ENCODE measurements at places on chromosomes 11 and 22. TPM values are rescaled to one million over a fixed set of nuclear protein-coding genes. Genes with fewer than 3 reads are reported as not detected.
A peak's percentile ranks its signal among the peaks of the same experiment; 100 is the strongest.

The CNIH2 gene
- 5.2 TPM for total RNA-seq

The CCDC116 gene
- not detected for total RNA-seq

The INPP5J gene
- 2.1 TPM for total RNA-seq

The APOBEC3G gene
- 1.3 TPM for total RNA-seq

GRCh38 chr11:66547662-66548009 lies 933 bp downstream of the ACTN3 start:
- H3K4me3 ChIP-seq, result no peak overlapping the region
- H3K27ac ChIP-seq, result no peak overlapping the region
- H3K27me3 ChIP-seq, result no peaks in the 10 kb centered on the region
- H3K4me1 ChIP-seq, result peaks cover 12% of the 10 kb centered on the region
- DNase-seq, result no peak

DNA sequence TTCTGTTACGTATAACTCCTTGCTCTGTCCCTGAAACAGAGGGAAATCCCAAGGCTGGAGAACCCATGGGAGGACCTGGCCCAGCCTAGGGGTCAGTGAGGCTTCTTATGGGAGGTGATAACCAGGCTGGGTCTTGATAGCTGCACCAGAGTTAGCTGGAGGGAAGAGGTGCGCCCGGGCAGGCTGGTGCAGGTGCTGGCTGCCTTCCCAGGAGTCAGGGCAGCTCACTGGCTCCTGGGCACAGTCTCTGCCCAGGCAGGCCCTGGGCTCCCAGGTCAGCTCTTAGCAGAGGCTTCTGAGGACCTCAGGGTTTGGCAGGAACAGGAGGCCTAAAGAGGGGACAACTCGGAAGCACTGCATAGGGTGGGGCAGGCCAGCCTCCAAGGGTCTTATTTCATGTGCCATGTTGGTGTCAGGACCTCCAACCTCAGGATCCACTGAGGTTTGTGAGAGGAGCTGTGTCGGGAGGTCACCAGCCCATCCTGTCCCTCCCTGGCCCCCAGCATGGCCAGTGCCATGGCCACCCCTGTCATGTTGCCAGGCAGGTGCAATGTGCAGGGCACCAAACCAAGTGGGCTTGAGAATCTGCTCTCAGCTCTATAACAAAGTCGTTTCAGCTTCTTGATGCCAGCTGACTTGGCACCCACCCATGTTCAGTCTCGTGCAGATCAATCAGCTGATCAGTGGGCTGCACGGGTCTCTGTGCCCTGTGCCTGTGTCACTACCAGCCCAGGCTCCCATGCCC lies 20.5 kb upstream of the CELSR1 start:
- H3K27me3 ChIP-seq, result no peaks in the 10 kb centered on the region
- no peak for DNase-seq
- no peak overlapping the region for H3K27ac ChIP-seq
- H3K4me3 ChIP-seq, result no peak overlapping the region

- H3K4me3 ChIP-seq, result no peak overlapping the region
- H3K27ac ChIP-seq, result no peak overlapping the region
- no peaks in the 10 kb centered on the region for H3K27me3 ChIP-seq
- no peaks in the 10 kb centered on the region for H3K4me1 ChIP-seq
- DNase-seq, result no peak
These were observed 10.2 kb downstream of the RTN4R start for GRCh38 chr22:20258021-20258299.

GRCh38 chr11:103779054-103779453 lies 257.4 kb upstream of the DDI1 start:
- peak; percentile 15 for DNase-seq
- H3K4me1 ChIP-seq, result no peaks in the 10 kb centered on the region
- no peaks in the 10 kb centered on the region for H3K36me3 ChIP-seq
- H3K4me3 ChIP-seq, result no peak overlapping the region
- no peak overlapping the region for H3K27ac ChIP-seq
- peaks cover 17% of the 10 kb centered on the region for H3K27me3 ChIP-seq

DNA sequence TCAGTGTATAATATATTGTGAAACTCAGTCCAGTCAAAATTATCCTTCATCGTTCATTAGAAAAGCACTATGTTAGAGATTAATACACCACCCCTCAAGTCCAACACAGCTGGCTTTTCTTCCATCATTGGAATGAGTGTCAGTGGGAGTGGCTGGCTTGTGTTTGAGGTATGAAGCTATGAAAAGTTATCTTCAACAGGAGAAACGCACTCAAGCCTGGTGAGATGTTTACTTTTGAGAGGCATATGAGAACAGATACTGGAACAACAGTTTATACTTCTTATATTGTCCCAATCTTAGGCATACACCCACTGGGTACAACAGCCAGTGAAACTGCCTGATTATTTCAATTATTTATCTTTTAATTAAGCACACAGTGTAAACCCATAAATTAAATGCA lies 34.3 kb downstream of the PLEKHB1 start:
- peaks cover 12% of the 10 kb centered on the region for H3K36me3 ChIP-seq
- H3K4me3 ChIP-seq, result no peak overlapping the region
- no peaks in the 10 kb centered on the region for H3K4me1 ChIP-seq
- DNase-seq, result no peak

DNA sequence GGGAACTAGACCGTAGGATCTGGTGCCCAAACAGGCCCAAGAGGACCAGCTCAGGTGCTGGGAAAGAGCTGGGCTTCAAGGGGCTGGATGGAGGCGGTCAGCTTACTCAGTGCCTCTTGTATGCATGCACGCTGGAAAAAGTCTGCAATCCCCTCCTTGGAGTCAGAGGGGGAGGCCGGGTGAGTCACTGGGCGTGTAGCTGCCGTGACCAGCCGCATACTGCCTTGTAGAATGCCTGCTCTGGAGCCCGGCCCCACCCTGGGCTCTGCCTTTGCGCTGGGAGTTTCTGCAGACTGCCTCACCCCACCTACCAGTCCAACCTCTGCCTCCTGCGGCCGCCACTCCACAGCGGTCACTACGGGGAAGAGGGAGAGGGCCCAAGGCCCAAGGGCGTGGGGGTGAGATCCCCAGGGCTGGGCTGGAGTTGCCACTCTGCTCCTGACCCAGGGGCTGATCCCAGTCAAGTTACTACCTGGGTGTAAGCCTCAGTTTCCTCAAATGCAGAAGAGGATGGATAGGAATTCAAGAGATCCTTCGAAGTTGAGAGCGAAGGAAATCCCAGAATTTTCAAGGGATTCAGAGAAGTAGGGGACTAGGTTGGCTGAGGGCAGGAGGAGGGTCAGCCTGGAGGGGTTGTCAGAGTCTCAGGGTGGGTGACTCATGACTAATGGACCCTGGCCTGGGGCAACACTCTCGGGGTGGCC lies 4.2 kb downstream of the MRGPRF start:
- no peaks in the 10 kb centered on the region for H3K36me3 ChIP-seq
- DNase-seq, result peak; percentile 95
- H3K27me3 ChIP-seq, result no peaks in the 10 kb centered on the region
- peak overlapping the region; percentile 50 for H3K27ac ChIP-seq
- no peak overlapping the region for H3K4me3 ChIP-seq

DNA sequence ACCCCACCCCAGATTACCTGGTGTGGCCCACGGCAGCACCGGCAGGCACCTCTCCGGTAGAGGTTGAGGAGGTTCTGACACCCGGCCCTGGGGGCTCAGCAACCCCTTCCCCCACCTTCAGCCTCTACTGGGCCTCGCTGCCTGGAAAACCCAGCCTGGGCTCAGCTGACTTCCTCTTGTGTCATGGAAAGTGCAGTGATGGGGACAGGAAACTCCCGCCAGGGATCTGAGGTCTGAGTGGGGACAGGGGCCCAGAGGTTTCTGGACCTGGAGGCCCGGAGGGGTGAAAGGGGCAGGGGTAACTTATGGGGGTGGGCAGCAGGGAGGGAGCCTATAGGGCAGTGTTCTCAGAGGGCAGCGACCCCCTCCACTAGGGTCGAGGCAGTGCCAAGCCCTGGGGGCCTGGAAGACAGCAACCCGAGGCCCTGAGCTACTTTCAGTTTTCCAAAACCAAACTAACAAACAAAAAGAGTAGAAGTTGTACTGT lies 10.0 kb upstream of the CD5 start:
- no peaks in the 10 kb centered on the region for H3K4me1 ChIP-seq
- H3K4me3 ChIP-seq, result no peak overlapping the region
- DNase-seq, result no peak

GRCh38 chr11:15874704-15875103 lies 481.6 kb downstream of the SOX6 start:
- H3K4me3 ChIP-seq, result no peak overlapping the region
- H3K36me3 ChIP-seq, result no peaks in the 10 kb centered on the region
- H3K27ac ChIP-seq, result no peak overlapping the region
- DNase-seq, result no peak
- no peaks in the 10 kb centered on the region for H3K4me1 ChIP-seq

DNA sequence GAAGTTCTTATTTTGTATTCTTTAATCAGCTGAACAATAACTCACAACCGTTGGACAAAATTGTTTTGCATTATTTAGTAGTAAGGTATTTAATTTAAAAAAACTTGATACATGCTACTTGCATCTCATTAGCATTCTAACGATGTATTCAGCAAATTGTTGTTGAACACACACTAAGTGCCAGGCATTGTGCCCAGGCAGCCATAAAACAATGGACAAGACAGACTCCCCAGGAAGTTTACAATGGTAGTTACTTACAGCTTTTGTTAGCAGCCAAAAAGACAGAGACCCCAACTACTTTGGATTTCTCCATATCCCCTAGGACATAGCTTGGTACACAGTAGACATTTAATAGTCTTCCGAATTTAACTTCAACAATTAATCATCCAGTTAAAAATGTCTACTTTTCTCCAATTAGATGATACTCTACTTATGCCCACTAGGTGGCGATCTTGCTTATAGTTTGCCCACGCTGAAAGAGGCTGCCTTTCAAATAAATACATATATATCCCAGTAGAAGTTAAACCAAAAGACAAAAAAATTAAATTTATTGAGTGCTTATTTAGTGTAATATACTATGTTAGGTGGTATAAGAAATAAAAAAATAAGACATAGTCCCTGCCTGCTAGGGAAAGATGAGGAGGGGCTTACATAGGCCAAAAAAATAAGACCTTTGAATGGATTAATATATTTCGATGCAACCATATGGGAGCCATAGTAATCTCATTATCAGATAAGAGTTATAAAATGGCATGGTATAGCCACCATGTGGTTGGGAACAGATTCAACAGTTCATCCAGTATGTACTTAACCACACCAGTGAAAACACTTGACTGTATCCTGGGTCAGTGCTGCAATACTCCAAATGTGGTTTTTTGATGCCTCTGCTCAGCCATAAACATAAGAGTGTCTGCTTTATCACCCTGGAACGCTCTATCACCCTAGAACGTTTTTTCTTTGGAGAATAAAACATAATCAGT lies 2.0 kb upstream of the FJX1 start:
- H3K27me3 ChIP-seq, result no peaks in the 10 kb centered on the region
- H3K4me3 ChIP-seq, result no peak overlapping the region
- peak; percentile 69 for DNase-seq
- no peaks in the 10 kb centered on the region for H3K36me3 ChIP-seq
- peaks cover 36% of the 10 kb centered on the region for H3K4me1 ChIP-seq

DNA sequence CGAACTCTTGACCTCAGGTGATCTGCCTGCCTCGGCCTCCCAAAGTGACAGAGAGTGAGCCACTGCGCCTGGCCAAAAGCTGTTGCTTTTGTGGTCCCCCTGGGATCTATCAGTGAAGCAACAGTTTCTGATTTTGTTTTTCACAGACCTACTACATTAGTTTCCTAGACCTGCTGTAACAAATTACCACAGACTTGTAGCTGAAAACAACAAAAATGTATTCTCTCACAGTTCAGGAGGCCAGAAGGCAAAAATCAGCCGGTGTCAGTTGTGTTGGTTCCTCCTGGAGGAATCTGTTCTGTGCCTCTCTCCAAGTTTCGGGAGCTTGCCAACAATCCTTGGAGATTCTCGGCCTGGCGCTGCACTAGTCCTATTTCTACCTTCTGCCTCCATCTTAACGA lies 8.5 kb upstream of the SLC35C1 start:
- H3K4me3 ChIP-seq, result no peak overlapping the region
- no peak for DNase-seq
- peaks cover 9% of the 10 kb centered on the region for H3K27me3 ChIP-seq
- H3K27ac ChIP-seq, result no peak overlapping the region
- no peaks in the 10 kb centered on the region for H3K36me3 ChIP-seq

GRCh38 chr22:22973336-22973735 lies 85.7 kb downstream of the IGLL5 start:
- no peaks in the 10 kb centered on the region for H3K27me3 ChIP-seq
- H3K4me3 ChIP-seq, result no peak overlapping the region
- no peak for DNase-seq
- no peaks in the 10 kb centered on the region for H3K4me1 ChIP-seq
- H3K36me3 ChIP-seq, result no peaks in the 10 kb centered on the region

DNA sequence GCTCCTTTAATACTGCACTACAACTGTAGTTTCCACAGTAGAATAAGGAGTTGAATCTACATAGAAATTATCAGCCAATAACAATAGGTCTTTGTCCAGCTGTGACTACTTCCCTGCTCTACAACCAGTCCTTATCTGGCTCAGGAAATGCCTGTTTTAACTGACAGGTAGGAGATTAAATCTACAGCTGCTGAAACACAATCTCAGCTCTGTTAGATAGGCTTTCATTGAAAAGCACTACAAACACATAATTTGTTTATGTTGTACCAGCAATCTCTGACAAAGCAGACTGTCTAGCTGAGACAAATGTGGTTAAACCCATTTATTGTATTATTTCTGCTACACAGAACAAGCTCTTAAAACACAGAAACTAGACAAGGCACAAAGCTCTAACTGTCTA lies 230.0 kb downstream of the SOX6 start:
- no peak overlapping the region for H3K4me3 ChIP-seq
- H3K36me3 ChIP-seq, result no peaks in the 10 kb centered on the region
- H3K27ac ChIP-seq, result no peak overlapping the region
- H3K4me1 ChIP-seq, result no peaks in the 10 kb centered on the region
- no peaks in the 10 kb centered on the region for H3K27me3 ChIP-seq

DNA sequence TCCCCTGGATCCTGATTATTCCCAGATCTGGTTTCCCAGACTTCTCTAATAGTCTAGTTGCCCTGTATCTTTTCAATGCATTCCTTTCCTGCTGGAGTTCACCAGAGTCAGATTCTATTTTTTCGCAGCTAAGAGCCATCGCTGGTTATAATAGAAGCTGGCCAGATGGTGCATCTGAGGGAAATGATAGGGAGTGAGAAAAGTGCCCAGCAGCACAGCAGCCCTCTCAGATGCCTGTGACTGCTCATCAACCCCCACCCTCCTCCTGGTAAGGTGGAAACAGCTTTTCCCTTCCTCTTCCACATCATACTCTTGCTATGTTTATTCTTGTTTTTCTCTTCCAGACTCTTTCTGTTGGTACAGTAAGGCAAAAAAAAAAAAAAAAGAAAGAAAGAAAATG lies 12.8 kb downstream of the OR8A1 start:
- H3K4me1 ChIP-seq, result no peaks in the 10 kb centered on the region
- DNase-seq, result no peak
- no peaks in the 10 kb centered on the region for H3K36me3 ChIP-seq
- no peak overlapping the region for H3K4me3 ChIP-seq

DNA sequence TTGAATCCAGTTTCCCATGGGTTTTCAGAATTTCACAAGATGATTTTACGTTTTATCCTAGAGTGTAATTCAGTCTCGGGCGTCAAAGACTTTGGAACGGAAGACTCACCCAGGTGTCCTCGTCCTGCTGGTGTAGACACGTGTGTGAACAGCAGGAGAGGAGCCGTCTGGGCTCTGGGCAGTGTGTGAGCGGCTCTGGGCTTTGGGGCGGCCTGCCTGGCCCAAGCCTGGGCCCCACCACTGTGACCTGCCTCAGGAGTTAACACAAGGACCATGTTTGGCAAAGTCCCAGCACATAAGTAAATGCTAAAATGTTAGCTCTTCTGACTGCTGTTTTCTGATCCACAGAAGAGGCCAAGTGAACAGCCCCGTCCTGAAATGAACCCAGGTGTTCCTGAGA lies 1093.3 kb downstream of the BRD1 start:
- H3K27ac ChIP-seq, result no peak overlapping the region
- H3K36me3 ChIP-seq, result no peaks in the 10 kb centered on the region
- H3K4me3 ChIP-seq, result no peak overlapping the region
- H3K27me3 ChIP-seq, result no peaks in the 10 kb centered on the region
